Skin of body (tissue), 3 donors: ENCODE measurements at places on chromosomes 11 and 22. TPM values are rescaled to one million over a fixed set of nuclear protein-coding genes. Genes with fewer than 3 reads are reported as not detected.

RAG1 gene
- total RNA-seq: 0.99 TPM

PTGDR2 gene
- total RNA-seq: 0.59 TPM

OR52E2 gene
- total RNA-seq: not detected

SPI1 gene
- 7.5 TPM for total RNA-seq

OR8G5 gene
- not detected for total RNA-seq

OR8D1 gene
- total RNA-seq: not detected

PPP2R5B gene
- total RNA-seq: 5.5 TPM

OR1S2 gene
- total RNA-seq: not detected

MS4A6E gene
- not detected for total RNA-seq

LIF gene
- 1.9 TPM for total RNA-seq

TESMIN gene
- total RNA-seq: 1.1 TPM

CAPN5 gene
- 8.2 TPM for total RNA-seq

F2 gene
- not detected for total RNA-seq
